ENCODE measurements at places on chromosomes 6 and 20.

GRCh38 chr6:3349388-3350251, 90.9 kb downstream of the PSMG4 start:
- no peak for DNase-seq

DNA sequence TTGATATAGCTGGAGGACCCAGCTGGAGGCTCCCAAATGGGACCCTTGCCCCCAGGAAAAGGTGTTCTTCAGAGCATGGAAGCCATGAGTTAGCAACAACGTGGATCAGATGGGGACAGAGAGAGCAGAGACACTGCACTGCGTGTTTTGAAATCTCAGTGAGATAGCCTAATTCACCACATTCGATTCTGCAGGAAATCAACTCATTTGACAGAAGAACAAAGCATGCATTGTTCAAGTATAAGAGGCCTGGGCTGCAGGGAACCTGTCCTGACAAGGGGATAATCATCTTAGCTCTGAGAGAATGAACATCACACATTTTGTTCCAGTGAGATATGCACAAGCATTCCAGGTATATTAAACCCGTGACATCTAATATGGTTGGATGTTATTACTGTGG, 450.2 kb downstream of the CDH26 start:
- no peak for DNase-seq

DNA sequence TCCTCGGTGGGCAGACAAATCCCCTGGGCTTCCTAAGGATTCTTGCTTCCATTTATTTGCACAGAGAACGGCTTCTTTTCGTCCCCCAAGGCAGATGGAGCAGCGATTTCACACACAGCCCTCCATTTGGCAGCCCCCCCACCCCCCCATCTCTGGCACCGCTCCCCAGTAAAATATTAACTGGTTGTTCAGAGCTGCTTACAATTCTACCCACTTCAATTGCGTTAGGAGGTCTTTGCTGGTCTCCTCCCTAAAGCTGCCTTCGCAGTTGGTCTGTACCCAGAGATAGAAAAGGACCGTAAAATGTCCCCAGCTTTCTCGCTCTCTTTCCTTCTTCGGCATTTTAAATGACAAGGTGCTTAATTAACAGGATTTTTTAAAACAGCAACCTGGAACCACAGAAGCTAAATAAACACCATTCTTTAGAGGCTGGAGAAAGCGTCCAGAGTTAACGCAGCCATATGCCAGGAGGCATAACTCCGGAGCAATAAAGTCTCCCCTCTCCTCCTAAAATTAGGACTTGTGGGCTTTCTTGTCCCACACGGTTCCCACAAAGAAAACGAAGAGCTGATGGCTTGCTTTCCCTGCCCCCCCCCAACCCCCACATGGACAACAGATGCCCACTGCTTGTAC, 1.7 kb upstream of the ZMYND8 start:
- no peak for DNase-seq

DNA sequence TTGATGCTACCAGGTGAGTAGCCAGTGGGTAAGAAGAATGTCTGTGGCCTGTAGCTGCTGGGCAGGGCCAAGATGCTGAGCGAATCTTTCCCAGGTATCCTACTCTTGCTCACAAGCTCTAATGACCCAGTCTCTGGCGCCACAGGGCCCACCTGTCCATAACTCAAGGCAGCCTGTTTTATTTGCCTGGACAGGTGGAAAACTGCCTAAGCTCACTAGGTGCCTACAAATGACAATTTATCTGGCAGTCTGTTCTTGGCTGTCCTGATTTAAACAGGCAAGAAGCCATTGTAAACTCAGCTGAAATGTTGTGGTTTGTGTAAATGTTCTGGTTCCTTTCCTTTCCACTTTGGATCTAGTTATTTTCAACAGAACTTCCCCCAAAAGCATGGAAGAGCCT, 113.3 kb downstream of the TCP11 start:
- no peak for DNase-seq

DNA sequence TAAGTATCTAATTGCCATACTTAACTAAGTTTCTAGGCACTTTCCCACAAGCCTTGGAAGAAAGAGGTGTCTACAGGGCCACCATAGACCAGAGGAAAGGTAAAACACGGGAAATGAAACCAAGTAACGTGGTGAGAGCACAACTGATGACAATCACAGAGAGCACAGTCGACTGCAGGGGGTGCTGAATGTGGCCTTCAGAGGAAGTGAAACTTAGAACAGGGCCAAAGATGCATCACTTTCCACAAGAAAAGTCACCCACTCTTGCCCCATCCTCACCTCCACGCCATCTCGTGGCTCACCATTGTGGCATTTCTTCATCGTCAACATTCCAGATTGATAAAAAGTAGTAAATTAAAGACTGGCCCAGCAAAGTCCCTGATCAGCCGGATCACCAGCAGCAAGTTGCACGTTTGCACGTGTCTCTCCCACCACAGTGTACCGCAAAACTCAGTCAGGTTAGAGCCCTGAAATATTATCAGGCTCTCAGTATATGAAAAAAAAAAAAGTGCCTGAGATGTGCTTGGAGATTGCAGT, 31.4 kb downstream of the HIVEP2 start:
- DNase-seq: peak; percentile 65

DNA sequence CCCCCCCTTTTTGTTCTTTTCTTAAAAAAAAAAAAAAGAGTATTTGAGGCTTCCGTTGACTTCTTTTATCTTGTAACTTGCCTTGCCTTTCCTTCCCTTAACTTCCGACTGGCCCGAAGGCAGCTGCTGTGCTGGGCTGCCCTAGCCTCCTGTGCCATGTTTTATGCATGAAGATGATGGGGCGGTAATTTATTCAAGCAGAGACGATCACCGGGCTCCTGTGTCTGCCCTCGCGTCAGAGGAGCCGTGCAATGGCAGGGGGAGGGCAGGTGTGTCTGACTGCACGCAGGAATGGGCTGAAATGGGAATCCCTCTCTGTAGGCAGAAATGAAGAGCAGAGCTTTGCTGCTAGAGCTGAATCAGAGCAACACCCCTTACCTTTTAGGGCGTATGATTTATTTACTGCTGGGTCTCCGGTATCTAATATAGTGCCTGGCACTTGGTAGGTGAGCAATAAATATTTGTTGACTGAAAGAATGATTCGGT, 106.3 kb upstream of the RIPOR2 start:
- DNase-seq: no peak
